HT1080 (cell line): ENCODE measurements at places on chromosomes 16 and 17.

GRCh38 chr17:50764734-50765149 is 2.6 kb downstream of the ANKRD40CL start:
- no peak for DNase-seq

DNA sequence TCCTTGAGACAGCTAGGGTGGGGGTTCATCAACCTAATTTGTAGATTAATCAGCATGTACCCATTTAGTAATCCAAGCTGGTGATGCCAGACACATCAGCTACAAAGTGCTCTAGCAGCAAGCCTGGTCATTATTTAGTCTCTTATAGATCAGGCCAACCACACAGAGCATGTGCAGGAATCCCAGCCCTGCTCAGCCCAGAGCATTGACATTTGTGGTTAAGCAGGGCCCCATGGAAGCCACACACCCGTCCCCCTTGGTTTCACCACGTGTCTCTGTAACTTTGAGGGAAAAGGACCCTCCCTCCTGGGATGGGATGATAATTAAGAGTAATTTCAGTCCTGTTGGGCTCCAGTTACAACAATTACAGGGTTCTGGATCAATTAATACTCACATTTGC is 268.8 kb upstream of the RPL38 start:
- no peak for DNase-seq

- no peak for DNase-seq
Measured at GRCh38 chr17:77493238-77493820, 352.6 kb downstream of the SEC14L1 start.

DNA sequence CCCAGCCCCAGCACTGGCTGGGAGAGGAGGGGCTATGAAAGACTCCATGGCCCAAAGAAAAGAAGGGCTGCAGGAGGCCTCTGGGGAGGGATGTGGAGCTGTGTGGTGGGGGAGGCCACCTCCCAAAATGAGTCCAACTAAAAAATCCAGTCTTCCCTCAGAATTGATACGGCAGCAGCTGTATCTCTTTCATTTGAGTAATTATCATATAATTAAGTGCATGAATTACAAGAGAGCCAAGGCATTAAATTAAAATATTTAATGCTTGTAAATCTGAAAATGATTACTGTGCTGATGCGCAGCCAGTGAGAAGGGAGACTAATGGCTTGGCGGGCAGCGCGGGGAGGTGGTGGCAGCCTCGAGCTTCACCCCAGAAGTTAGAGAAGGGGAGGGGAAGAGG is 192.8 kb downstream of the C16orf78 start:
- no peak for DNase-seq

DNA sequence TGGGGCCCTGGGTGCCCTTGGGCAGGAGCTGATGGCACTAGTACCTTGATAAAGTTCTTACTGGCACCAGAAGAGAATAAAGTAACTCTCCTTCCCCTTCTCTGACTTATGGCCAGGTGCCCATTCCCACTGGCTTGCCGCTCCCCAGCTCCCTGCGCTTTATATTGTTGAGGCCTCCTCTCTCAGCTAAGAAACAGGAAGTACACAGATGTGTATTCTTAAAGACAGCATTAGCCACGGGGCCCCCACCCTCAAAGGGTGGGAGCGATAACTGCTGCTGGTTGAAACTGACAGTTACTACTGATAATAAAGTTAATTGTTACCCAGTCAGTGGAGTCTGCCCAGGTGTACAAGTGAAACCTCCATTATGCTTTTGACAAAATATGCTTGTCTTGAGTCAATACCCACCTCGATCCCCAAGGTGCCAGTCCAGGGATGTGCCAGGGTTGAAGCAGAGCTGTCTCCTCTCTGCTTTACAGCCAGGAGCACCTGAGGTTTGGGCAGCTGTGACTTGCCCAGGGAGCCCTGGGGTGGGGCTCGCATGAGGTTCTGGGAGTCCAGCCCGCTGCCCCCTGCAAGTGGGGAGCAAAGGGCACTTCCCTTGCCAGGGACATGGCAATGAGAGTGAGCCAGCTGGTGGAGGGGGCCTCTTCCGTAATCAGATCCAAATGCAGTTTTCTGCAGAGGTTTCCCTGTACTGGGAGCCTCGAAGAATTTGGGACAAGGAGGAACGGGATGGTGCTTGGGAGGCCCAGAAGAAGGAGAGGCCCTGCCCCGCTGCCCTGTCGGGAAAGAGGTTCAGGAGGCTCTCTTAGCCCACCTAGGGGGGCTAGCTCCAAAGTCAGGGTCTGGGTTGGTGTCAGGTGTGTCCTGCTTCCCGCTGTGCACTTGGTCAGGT is 5.4 kb upstream of the CLDN9 start:
- DNase-seq, result no peak

DNA sequence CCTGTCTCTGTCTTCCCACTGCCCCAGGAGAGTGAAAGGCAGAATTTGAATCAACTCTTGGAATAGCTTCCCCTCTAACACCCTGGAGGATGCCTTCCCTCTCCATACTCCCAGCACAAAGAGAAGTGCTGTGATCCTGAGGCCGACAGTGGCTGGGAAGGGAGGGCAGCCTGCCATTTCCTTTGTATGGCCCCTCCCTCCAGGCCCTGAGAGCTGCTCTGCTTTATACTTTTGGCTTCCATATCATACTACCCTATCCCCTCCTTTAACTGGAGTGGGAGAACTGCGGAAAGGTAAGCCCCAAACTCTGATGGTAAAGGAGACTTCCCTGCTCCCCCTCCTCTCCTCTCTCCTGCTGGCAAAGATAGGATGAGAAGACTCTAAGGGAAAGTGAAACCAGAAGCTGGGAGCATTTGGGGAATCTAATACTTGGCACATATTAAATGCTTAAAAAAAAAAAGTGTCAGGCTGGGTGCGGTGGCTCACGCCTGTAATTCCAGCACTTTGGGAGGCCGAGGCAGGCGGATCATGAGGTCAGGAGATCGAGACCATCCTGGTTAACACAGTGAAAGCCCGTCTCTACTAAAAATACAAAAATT is 4.1 kb upstream of the MED24 start:
- peak; percentile 25 for DNase-seq

GRCh38 chr16:69880640-69881133 is 70.4 kb upstream of the CLEC18A start:
- DNase-seq, result no peak

DNA sequence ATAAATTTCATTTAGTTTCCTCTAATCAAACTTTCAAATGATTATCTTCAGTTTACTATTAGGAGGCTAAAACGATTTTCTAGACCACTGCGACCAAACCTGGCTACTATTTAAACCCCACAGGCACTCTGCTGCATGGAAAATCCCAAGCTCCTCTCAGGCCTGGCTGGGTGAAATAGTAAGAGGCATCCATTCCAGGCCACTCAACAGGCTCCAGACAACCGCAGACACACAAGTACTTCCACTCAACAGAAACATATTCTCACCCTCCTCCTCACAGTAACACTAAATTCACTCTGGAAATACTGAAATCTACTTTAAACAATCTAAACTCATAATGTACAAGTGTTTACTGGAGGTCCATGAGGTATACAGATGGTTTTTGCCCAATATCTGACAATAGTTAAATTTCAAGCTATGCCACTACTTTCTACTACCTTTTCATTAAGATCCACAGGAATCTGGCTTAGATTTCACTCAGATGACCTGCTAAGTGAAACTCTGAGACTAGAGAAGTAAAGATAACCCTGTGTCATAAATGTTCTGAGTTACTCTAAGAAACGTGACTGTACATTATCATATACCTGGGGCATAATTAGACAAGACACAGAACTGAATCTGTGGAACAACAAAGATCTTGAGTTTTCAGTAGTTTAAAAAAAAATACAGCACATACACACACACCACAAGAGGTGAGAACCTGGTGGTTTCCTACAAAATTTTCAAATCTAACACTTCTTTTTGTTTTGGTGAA is 10.4 kb downstream of the VPS53 start:
- no peak for DNase-seq

GRCh38 chr17:31313982-31314781 is at the start of gene EVI2B:
Gene EVI2B, minus strand, starts transcription at chr17:31314054. Its CDS starts 8,445 bp downstream, at chr17:31305609.
- DNase-seq, result peak; percentile 78

GRCh38 chr16:71479420-71479819 is 9.7 kb downstream of the ZNF19 start:
- DNase-seq, result no peak

DNA sequence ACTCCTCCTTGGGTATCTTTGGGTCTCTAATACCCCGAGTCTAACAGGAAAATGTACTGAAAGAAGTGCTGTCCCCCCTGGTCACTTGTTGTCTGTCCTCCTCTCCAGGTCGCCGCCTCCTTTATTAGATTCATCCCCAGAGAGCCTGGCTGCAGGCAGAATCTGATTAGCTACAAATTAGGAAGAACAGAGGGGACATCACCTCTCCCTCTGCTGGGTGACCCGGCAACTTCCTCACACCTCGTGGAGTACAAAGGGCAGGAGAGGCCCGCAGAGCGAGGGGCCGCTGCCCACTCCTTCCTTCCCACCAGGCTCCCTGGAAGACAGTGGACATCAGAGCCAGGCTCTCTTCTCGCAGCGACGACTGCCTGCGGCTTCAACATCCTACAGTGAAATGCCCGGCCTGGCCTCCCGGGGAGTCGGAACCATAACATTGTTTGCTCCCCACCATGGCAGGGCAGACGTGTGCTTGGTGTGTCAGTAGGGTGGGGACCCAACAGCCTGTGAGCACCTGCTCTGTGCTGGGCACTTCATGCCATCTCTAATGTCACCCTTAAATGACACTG is 5.3 kb downstream of the CYB561 start:
- no peak for DNase-seq

DNA sequence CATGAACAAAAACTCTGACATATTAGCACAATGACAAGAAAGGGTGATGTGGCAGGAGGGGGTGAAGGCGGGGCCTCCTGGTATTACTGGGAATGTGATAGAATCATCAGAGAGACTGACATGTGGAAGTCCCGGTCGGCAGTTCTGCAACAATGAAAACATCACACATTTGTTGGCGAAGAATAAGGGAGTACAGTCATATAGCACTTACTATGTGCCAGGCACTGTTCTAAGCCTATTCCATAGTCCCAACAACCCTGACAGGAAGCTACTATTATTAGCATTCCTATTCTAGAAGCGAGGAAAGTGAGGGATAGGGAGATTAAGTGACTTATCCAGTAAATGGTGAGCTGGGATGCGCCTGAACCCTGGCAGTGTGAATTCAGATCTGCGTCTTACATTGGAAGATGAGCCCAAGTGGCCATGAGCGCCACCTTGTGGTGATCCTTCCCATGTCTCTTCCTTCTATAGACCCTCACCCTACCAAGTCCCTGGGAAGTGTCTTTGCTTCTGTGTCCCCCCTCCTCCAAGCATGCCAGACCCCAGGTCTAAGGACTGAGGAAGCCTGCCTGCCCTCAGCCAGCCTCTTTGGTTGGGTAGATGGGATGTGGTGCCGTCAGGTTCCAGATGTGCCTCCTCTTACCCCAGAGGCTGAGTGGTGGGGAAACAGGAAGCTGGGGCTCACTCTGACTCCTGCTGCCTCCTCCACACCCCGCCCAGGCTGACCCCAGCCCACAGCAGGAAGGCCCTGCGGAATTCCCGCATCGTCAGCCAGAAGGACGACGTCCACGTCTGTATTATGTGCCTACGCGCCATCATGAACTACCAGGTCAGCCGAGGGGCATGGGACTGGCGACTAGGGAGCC is 14.0 kb downstream of the FMNL1 start:
- peak; percentile 74 for DNase-seq

DNA sequence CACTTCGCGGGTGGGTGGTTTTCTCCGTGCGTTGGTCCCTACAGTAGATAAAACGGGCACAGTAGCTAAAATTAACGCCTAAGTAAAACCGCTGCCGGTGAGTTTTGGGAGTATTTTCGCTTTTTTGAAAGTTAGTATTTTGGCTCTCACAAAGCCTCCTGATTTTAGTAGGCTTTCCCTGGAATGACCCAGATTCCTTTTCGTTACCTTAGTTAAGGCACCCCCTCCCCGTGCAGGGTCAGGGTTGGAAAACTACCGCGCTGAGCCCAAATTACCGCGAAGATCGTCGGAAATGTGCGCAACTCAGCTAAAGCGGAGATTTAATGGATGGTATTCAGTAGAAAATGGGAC is 28.3 kb upstream of the ST6GALNAC1 start:
- no peak for DNase-seq

GRCh38 chr16:3789375-3790099 is 72.2 kb upstream of the TRAP1 start:
- DNase-seq, result no peak

DNA sequence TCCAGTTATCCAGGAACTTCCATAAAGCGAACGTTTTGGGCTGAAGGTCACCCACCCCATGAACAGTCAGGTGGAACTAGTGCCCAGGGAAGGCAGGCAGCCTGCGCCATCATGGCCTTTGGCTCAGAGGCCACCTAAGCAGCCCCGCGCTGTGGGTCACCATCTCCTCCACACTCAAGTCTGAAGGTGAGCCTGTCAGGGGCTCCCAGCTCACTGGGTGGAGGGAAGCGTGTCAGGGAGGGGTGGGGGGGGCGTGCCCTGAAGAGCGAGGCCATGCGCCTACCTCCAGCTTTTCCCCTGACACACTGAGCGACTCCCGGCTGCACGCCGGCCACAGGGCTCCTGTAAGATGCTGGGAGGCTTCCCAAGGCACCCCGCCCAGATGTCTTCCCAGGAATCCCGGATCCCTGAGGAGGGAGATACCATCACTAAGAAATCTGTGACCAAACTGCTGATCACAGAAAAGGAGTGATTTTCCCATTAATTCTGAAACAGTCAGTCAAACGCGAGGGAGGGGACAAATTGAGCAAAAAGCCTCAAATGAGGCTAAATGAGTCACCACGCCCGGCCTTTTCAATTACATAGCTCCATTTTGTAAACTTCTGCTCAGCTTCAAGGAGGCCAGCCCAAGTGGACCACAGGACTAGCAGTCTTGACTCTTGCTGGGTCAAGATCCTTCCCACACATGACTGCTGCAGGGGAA is 26.5 kb upstream of the SLC25A19 start:
- DNase-seq, result no peak

DNA sequence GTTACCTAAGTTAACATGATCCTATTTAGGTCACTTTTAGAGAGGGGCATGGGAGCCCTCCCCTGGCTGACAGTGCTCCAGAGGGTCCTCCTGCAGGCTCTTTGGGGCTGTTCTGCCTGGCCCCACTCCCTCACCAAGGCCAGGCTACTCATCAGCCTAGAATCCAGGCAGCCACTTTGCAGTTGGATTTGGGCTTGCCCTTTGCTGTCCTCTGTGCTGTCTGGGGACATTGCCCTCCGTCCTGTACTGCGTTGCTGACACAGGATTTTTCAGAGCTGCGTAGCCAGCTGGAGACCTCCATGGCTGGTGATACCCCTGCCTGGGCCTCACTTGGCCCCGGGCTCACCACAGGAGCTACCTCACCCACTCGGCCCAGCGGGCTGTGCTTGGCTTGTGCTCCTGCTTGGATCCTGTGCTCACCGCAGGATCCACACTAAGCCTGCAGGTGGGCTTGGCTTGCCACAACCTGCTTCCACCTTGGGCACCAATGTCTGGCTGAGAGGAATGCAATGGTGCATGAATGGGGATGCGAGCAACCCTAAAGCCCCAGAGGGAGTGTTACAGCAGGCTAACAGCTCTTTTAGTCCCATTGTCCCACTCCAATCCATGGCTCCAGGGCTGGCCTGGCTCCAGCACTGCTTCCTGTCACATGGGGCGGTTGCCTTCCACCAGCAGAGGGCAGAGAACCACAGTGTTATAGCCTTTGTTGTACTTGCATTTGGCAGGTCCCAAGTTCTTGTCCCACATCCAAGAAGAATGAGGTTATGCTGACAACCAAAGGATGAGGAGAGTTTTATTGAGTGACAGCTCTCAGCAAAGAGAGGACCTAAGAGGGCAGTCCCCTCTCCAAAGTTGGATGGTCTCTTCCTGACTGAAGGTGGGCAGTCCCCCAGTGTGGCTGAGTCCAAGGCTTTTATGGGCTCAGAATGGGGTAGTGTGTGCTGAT is 21.5 kb downstream of the CCL4 start:
- DNase-seq, result no peak
